ENCODE measurements at places on chromosomes 1 and 21.

- DNase-seq, result no peak
These were observed 110.7 kb downstream of the SPATA46 start for GRCh38 chr1:162265983-162266382.

DNA sequence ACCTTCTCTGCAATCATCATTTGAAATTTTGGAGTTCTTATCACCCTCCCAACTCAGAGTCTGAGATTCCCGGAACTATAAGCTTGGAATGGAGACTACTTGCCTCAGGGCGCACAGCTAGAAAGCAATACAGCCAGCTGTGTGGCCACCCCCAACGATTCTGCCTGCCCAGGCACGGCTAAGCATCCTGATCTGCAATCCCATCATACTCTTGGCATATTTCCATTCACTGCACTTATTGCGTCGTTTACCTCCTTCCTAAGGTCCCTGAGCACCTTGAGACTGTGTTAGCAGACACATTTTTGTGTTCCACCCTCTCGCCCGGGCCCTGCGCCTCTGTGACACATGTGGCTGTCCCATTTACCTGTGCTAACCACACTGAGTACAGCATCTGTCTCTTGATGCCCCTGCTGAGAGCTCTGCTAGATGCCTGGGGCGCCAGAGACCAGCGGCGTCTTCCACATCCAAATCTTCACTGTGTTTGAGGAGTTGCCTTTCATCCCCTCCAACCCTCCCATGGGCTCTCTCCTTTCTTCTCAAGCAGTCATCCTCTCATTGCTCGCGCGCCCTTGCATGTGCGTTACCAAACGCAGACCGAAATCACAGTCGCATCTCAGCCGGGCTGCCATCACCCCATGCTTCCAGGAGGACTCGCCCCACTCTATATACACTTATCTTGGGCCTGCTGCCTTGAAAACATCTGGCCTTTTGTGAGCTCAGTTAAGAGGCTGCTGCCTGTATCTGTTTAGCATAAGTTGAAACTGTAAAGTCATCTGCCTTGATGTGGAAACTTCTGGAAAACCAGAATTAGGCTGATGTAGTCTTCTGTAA, 3.5 kb upstream of the CLDN19 start:
- DNase-seq, result no peak

DNA sequence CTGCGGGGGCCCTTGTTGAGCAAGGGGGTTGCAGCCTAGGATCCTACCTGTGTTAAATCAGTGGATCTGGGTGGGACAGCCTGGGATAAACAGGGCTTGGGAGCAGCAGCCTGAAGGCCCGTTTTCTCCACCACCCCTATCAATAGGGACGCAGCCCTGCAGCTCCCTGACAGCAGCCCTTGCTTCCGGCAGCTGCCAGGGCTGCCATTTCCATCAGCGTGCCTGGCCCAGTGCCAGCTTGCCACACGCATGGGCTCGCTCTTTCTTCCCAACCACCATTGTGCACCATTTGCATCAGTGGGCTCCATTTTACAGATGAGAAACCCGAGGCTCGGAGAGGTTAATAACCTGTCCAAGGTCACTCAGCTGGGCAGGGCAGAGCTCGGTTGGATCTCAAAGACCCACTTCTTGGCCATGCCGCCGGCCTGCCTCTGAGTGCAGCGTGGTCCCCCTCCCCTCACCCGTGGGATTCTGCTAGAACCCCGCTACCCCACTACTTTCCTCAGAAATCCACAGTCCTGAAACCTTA, 3.8 kb downstream of the WNT4 start:
- DNase-seq, result no peak

GRCh38 chr1:165207853-165208515, 148.5 kb downstream of the LMX1A start:
- no peak for DNase-seq

- peak; percentile 73 for DNase-seq
These were observed 67.3 kb upstream of the AKT3 start for GRCh38 chr1:243917177-243917862.

DNA sequence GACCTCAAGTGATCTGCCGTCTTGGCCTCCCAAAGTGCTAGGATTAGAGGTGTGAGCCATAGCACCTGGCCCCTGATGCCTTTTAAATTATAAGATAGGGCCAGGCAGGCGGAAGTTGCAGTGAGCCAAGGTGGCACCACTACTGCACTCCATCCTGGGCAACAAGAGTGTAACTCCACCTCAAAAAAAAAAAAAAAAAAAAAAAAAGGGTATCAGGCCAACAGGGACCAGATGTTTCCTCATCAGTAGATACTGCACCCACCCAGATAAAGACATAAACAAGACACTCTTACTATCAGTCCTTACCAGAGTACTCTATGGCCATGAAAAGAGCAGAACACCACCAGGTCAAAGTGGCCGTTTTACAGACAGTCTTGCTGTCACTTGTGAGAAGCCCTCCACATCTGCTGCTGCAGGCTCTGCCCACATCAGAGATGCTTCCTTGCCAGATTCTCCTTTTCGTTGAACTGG, 3.3 kb downstream of the C21orf58 start:
- no peak for DNase-seq

DNA sequence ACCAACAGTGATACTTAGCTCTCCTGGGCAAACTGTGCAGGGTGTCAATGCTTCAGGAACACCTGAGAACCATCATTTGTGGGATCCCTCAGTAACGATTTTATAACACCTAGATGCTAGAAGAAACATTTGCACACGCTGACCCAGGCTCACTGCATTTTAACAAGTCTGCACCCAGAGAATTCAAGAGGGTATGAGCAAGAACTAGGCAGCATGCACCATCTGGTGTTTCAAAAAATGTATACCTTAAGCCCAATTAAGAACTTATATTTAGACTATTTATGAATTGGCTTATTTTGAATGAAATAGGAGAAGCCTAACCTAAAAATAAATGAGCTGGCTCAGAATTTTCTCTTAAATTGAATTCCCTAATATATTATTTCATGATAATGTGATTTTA, 400.5 kb downstream of the GPATCH2 start:
- no peak for DNase-seq

DNA sequence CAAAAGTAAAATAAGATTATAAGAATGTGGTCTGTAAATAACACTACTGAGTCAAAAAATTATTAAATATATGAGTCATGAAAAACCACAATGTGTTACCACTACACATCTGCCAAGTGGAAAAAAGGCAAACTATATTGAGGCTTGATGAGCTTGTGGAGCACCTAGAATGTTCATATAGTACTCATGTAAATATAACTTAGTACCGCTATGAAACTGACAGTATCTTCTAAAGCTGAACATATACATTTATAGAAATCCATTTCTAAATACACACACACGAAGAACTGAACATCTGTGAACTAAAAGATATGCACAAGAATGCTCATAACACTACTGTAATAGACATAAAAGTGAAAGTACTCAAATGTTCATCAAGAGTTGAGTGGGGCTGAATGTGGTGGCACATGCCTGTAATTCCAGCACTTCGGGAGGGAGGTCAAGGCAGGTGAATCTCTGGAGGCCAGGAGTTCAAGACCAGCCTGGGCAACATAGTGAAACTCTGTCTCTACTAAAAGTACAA, 18.5 kb upstream of the GBP3 start:
- DNase-seq, result peak; percentile 77

DNA sequence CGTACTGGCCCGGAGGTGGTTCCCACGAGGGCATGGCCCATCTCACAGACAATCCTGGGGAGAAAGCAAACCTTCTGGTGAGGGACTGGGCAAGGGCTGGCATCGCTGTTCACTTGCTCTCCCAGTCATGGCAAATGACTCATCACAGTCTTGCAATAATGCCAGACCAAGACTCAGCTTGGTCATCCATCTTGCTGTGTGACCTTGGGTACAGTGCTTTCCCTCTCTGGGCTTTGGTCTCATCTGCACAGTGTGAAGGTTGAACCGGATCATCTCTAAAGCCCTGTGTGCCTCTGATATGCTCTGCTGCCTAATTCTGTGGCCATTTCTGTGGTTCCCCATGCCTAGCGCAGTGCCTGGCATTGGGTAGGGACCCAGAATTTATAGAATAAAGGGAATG, 143.6 kb upstream of the CD34 start:
- no peak for DNase-seq

- no peak for DNase-seq
These were observed 95.8 kb downstream of the PKN2 start for GRCh38 chr1:88779880-88780279.

DNA sequence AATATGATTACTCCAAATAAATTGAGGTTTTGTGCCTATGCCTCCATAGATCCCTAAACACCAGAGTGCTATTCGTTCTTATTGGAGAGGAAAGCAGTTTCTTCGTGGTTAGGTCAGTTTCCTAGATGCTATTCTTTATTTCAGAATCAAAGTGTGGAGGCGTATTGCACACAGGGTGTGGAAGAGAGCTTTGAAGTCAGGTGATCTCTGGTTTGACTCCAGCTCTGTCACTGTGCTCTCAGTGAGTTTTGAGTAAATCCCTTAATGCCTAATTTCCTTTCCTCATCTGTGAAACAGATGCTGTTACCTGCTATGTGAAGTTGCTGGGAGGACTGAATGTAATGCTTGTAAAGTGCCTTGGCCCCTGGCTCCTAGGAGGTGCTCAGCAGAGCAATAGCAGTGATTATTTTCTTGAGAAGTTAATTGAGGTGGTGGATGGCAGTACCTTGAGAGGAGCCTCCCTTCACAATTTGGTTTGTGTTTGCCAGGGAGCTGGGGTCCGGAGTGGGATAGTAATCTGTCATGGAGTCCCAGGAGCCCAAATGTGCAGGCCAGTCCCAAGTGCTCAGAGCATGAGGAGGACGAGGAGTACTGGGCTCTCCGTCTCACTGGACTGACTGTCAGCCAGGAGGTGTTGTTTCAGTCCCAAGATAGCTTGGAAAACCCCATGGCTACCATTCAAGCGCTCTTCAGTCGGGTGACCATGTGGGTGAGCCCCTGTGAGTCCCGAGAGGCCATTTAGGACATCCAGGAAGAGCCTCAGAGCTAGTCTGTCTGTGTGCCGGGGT, 14.9 kb downstream of the NTPCR start:
- no peak for DNase-seq

- DNase-seq, result no peak
These were observed 13.3 kb downstream of the PMF1 start for GRCh38 chr1:156226116-156226538.

GRCh38 chr1:111481387-111482221, 7.8 kb downstream of the C1orf162 start:
- DNase-seq, result peak; percentile 59

GRCh38 chr1:44642925-44643324, 31.4 kb downstream of the TMEM53 start:
- no peak for DNase-seq

DNA sequence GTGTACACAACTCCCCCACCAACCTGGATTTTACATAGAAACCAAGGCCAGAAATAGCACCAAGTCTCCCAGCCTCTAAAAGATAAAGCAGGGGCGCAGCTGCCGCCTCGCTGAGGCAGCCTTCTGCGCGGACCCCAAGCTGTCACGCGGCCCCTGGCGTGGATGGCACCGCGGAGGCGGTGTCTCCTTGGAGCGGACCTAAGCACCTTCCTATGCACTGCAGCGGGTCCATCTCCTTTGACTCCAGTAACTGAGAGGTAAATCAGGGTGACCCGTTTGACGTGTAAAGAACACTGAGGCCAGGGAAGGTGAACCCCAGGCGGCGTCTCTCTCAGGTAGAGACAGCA, 17.0 kb downstream of the ZNF697 start:
- no peak for DNase-seq

GRCh38 chr1:33903210-33903589, 39.3 kb downstream of the HMGB4 start:
- DNase-seq, result peak; percentile 26

- DNase-seq, result peak; percentile 87
These were observed 144.8 kb upstream of the VANGL1 start for GRCh38 chr1:115496904-115497527.

DNA sequence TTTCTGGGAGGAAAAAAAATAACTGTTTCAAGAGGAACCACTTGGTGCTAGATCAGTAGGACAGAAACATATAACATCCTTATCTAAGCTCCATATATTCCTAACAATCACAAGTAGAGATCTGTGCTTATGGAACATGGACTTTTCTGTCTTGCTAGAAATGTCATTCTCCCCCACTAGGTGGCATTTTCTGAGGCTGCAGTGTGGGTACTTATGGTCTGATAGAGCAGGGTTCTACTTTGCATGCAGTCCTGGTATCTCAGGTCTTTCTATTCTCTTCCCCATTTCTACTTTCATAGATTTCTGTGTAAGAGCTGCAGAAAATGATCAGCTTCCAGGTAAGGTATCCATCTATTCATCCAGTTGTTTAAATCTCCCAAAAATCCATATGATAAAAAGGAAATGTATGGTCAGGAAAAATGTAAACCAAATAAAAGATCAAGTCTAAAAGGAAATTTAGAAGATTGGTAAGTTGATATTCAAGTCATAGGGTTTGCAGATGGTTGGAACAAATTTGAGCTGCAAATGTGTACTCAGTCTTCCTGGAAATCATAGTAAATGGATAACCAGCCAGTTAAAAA, 1.5 kb downstream of the ZNF684 start:
- DNase-seq, result peak; percentile 50

GRCh38 chr1:181112071-181112929, 23.8 kb downstream of the IER5 start:
- peak; percentile 88 for DNase-seq

DNA sequence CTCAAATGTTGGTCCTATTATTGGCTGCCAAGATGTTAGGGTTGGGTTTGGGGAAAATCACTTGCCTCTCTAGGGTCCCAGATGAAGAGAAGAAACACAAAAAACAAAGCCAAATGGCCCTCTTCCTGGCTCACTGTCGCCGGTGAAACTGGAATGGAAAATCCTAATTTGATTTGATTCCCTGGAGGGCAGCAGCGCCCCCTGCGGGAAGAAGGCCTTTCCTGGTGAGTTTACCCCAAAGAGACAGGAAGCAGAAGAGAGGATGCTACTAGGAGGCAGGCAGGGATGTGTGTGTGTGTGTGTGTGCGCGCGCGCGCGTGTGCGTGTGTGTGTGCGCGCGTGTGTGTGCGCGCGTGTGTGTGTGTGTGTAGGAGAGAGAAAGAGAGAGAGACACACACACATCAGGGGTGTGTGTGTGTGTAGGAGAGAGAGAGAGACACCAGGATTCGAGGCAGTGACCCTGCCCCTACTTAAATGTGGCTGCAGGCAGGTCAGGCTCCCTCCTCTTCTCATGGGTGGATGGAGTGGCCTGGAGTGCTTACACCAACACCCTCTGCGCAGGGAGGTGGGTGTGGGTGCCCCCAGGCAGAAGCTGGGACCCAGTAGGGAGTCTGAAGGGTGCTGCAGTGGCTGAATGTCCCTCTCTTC, 3.1 kb upstream of the SELENON start:
- peak; percentile 76 for DNase-seq

- no peak for DNase-seq
These were observed 84.7 kb downstream of the DISP3 start for GRCh38 chr1:11563560-11564069.

GRCh38 chr1:108692724-108693655, 880 bp downstream of the PRPF38B start:
- peak; percentile 72 for DNase-seq

- no peak for DNase-seq
These were observed 2.5 kb upstream of the COG2 start for GRCh38 chr1:230639714-230640209.

GRCh38 chr21:39097335-39097861, 85.9 kb downstream of the PSMG1 start:
- DNase-seq, result no peak

DNA sequence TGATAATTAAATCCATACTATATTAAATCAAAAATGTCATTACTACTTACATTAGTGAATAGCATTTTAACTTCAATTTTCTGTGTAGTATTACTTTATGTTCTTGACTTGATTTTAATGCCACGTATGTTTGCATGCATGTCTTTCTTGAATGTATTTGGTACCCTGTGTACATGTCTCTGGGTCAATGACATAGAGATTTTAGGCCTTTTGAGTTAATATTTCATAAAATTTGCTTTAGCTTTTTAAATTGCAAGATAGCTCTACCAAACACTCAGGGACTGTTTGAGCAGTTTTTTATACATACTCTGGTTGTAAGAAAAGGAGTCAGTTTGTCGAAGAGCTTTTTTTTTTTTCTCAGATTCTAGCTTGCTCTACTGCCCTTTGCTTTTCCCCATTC, 1.5 kb downstream of the MLLT11 start:
- DNase-seq, result no peak

Data from fibroblast of skin of scalp (primary cell).